ENCODE measurements at places on chromosomes 11 and 22. TPM values are rescaled to one million over a fixed set of nuclear protein-coding genes. Genes with fewer than 3 reads are reported as not detected.

DNA sequence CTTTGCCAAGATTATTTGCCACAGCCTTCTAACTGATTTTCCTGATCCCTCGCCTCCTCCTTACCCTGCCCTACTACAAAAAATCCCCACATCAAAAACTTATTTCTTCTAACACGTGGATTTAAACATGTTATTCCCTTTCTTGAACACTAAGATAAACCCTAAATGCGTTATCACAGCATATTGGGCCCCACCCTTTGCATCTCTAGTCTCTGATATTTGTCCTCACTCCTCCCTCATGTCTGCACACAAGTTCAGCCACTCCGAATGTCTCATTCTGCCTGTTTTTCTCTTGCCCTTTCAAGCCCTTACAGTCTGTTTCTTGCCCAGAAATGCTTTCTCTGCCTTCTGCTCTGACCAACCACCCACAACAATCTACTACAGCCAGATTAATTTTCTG is 10.6 kb upstream of the ACER3 start:
- no peak overlapping the region for H3K4me3 ChIP-seq
- DNase-seq = no peak
- H3K36me3 ChIP-seq = no peaks in the 10 kb centered on the region
- H3K27ac ChIP-seq = no peak overlapping the region
- H3K27me3 ChIP-seq = no peaks in the 10 kb centered on the region
- H3K4me1 ChIP-seq = no peaks in the 10 kb centered on the region

- H3K27ac ChIP-seq = no peak overlapping the region
- peak; percentile 85 for DNase-seq
- H3K4me1 ChIP-seq = no peaks in the 10 kb centered on the region
- no peaks in the 10 kb centered on the region for H3K27me3 ChIP-seq
- no peak overlapping the region for H3K4me3 ChIP-seq
Measured at GRCh38 chr11:102733232-102733875, 8.6 kb upstream of the MMP8 start.

Gene WT1
- polyA plus RNA-seq = not detected

- DNase-seq = peak; percentile 17
- H3K27ac ChIP-seq = no peak within 1 kb of the TSS
- H3K4me1 ChIP-seq = no peaks in the 10 kb centered on the region
- H3K4me3 ChIP-seq = no peak within 1 kb of the TSS
- no peaks in the 10 kb centered on the region for H3K27me3 ChIP-seq
Measured at GRCh38 chr11:4697585-4697984, at the start of gene OR51E2. Gene OR51E2, minus strand, starts transcription at chr11:4697853. Its CDS starts 15,142 bp downstream, at chr11:4682711.

All from GM23338 (cell line).